HT1080 (cell line): ENCODE measurements at places on chromosomes 6 and 20.

- no peak for DNase-seq
Measured at GRCh38 chr6:150874179-150874578, 8.7 kb downstream of the MTHFD1L start.

- DNase-seq: peak; percentile 60
Measured at GRCh38 chr20:31569163-31570020, 35.7 kb upstream of the ID1 start.

DNA sequence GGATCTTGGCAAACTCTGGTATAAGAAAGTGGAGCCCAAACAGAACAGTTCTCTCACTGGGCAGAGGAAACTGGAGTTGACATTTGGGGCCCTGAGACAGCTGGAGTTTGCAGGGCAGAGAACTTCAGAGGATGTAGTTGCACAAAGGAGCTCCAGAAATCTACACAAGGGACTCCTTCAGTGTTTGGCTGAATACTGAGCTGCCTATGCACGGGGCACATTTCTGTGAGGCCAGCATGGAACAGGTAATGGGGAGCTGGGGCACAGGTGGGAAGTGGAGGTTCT, 169.3 kb downstream of the ANKRD60 start:
- DNase-seq: no peak

DNA sequence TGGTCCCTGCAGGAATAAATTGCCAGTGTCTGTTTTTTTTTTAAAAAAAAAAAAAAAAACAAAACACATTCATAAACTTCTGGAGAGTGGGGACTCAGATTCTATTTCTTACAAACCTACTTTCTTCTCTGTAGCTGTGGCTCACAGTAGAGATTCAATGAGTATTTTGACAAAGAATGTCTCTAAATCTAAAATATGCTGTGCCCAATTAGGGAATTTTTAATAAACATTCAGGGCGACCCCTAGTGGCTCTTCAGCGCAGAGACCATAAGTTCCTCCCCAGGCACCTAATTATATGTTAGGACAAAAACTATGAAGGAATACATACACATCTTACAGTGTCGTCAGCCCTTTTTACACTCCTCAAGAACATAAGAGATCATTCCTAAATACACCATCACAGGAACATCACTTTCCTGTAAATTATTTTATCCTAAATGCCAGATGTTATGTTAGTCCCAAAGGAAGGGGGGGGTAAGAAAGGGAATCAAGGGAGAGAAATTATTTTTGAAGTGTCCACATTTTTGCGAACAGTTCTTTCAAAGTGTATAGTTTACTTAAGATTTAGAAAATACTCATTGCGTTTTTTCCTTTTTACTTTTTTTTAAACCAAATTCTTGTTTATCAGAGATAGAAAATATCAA, 21.8 kb upstream of the NAA20 start:
- peak; percentile 70 for DNase-seq

- no peak for DNase-seq
Measured at GRCh38 chr20:826695-827323, 6.7 kb upstream of the FAM110A start.

DNA sequence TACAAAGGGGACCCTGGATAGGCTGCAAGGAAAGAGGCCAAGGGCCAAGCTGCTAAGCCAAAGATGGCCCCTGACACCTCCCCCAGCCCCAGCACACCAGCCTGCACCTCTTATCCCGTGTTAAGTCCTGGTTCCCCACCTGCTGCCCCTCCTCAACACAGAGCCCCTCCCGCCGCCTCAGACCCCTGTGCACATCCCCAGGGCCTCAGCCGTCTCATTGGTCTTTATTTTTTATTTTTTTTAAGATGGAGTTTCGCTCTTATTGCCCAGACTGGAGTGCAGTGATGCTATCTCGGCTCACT, 37.1 kb upstream of the MDFI start:
- no peak for DNase-seq

DNA sequence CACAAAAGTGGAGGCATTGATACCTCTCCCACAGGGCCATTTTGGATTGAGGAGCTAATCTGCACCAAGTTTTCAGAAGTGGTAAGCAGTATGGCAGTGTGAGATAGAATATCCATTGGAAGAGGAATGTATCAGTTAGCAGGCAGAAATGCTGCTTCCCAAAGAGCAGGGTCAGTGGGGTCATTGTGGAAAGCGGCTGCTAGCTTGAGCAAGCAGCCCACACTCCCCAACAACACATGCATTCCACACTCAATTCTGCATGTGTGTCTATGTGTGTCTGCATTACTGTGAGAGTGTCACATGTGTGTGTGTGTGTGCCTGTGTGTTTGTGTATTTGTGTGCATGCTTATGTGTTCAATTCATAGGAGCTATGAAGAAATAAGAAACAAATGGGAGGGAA, 190.9 kb upstream of the FOXA2 start:
- no peak for DNase-seq

- no peak for DNase-seq
Measured at GRCh38 chr6:5813625-5814027, 193.1 kb downstream of the NRN1 start.

DNA sequence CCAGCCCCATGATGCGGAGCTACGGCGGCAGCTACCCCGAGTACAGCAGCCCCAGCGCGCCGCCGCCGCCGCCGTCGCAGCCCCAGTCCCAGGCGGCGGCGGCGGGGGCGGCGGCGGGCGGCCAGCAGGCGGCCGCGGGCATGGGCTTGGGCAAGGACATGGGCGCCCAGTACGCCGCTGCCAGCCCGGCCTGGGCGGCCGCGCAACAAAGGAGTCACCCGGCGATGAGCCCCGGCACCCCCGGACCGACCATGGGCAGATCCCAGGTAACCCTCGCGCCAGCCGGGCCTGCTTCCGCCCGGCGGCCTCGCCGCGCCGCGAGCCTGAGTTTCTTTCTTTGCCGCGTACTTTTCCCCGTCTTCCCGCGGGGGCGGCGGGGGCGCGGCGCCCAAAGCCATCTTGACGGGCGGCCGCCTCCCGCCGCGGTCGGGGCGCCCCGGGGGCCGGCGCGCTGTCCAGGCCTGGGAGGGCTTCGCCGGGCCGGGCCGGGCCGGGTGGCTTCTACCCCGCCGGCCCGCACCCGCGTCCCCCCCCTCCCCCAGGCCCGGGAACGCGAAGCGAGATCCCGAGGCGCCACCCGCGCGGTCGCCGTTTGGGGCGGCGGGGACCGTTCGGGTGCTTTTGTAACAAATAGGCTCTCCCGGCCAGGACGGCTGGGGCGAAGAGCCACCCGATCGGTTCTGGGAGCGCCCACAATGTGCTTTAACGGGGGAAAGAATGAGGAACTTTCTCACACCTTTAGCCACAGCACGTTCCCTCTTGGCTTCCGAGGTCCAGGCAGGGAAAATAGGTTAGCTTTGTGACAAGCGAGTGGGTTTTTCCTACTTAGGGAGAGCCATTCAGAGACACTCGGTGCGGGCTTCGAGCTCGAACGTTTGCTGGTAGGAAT, 2.3 kb downstream of the ARID1B start:
- DNase-seq: no peak

DNA sequence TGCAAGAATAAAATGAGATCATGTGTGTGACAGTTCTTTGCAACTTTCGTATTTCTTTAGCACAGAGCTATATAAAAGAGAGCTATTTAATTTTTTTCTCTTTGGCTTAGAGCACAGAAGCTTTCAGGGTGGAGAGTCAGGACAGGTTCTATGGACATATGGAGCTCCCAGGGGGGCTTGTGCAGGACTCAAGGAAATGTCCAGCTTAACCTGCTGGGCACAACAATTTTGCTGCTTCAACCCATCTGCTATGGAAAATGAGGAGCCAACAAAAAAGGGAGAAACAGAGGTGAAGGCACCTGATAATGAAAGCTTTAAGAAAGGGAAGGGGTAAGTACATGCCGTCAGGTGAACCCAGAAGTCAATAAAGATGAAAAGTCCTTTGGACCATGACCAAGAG, 5.1 kb upstream of the SNAP25 start:
- DNase-seq: no peak

GRCh38 chr6:169789944-169790927, 38.8 kb downstream of the ERMARD start:
- peak; percentile 65 for DNase-seq

DNA sequence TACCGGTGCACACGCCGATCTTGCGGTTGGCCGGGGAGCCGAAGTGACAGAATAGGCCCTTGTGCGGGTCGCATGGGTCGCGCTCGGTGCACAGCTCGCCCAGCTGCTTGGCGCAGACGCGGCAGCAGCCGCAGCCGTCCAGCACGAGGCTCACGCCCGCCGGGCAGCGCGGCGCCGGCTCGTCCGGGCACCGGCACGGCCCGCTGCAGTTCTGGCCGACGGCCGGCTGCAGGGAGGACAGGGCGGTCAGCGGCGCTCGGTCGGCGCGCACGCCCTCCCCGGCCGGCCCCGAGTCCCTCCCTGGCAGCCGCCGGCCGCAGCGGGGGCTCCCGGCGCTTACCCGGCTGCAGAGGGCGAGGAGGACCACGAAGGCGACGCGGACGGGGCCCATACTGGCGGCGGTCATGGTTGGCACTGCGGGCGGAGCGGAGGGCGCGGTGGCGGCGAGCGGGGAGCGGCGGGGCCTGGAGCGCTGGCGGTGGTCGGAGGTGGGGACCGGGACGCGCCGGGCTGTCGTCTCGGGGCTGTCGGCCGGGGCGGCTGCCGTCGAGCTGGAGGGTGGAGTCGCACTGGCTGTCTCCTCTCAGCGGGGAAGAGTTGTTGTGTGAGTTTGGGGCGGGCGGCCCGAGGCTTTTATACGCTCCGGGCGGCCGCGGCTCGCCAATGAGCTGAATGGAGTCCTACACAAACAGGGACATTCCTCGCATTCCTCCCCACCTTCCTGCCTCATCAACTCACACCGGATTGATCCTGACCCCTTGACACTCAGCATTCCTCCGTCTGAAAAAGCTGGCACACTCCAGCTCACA, at the start of gene CCN2:
TSS of gene CCN2 (minus strand) at position 606 of the 809 bp plus-strand sequence. CDS start at position 406, 200 bp downstream.
- peak; percentile 99 for DNase-seq

DNA sequence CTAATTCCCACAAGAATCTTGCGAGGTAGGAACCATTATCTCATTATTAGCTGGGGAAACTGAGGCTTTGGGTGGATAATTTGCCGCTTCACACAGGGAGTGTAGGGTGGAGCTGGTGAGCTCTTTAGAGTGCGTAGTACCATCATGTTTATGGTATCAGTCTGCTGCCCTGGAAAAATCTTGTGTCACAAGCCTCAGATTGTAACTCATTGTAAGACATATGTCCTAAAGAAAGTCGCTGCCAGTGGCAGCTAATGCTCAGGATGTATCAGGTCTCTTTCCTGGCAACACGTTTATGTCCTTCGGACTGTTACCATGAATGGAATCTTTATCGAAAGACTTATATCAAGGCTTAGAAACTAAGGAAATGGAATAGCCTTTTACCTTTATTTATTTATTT, 1.9 kb downstream of the ZFAND3 start:
- DNase-seq: no peak

DNA sequence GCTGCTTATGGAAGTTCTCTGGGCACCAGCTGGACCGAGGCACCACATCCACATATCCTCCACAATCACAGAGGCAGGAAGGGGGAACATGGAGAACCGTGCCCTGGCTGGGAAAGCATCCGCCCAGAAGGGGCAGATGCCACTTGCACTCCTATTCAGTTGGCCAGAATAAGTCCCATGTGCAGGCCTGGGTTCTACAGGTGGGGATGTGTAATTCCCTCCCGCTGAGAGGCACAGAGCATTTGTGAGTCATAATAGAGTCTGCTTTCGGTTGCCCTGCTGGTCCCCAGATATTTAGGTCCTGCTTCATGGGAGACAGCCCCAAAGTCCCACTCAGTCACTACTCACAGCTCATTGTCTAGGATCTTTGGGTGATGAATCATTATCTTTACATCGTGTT, 104.0 kb downstream of the PHACTR3 start:
- DNase-seq: no peak

GRCh38 chr6:115634887-115635286, 425.8 kb downstream of the FRK start:
- no peak for DNase-seq

GRCh38 chr6:11917951-11918738, 94.0 kb upstream of the HIVEP1 start:
- DNase-seq: no peak

DNA sequence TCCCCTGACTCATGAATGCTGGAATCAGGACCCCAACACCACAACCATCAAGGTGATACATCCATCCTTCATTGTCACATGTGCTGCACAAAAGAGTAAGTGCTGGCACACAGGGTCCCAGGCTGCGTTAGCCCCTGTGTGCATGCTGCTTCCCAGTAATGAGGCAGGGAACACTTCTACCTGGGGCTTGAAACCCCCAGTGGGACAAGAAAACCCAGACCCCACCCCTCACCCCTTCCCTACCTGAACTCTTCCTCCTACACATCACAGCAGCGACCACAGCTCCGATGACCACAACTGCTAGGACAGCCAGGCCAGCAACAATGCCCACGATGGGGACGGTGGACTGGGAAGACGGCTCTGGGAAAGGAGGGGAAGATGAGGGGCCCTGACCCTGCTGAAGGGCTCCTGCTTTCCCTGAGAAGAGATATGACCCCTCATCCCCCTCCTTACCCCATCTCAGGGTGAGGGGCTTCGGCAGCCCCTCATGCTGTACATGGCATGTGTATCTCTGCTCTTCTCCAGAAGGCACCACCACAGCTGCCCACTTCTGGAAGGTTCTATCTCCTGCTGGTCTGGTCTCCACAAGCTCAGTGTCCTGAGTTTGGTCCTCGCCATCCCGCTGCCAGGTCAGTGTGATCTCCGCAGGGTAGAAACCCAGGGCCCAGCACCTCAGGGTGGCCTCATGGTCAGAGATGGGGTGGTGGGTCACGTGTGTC, 2.0 kb downstream of the HLA-B start:
- no peak for DNase-seq

GRCh38 chr6:167104388-167104787, 18.5 kb upstream of the CCR6 start:
- no peak for DNase-seq

GRCh38 chr6:138582573-138582972, 83.3 kb upstream of the NHSL1 start:
- DNase-seq: no peak

- no peak for DNase-seq
Measured at GRCh38 chr20:54626126-54626525, 150.7 kb downstream of the DOK5 start.
